Stimulated activated CD4-positive, alpha-beta T cell treated with anti-CD3 and anti-CD28 coated beads, Interleukin-4, amount 100 ng/mL, for 48 hours (primary cell): ENCODE measurements at places on chromosomes 3 and 15.

DNA sequence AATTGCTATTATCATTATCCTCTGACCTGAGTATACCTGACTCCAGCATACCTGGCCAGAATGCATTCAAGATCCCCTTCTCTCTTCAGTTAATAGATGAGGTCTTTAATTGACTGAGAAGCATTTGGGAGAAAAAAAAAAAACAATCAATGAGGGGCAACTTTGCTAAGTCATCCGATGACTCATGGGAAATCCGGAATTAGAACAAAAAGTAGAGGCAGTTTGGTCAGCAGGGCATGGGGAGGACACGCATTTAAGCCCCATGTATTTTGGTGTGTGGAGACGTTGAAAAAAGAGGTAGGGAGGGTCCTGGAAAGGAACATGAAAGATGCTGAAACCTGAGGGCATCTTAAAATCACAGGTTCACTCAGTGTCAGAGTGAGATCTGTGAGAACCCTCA lies 256.2 kb downstream of the RORA start:
- DNase-seq = no peak

DNA sequence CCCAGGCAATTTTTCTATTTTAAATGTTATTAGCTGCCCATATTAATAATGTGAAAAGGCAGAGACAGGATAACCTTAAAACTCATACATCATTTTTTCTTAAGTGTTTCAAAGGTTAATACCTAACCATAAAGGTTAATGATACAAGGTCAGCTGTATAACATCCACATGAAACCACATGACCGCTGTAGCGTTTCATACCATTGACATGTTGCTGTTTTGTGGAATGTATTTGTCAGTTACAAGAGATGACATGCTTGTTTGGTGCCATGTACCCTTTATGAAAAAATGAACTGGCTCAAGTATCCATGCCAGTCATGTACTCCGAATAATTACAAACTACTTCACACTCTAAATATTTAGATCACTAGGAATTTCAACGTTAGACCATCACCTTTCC lies 207.4 kb downstream of the FMN1 start:
- DNase-seq = no peak

GRCh38 chr3:50632450-50632849 lies 15.5 kb downstream of the MAPKAPK3 start:
- DNase-seq = no peak

DNA sequence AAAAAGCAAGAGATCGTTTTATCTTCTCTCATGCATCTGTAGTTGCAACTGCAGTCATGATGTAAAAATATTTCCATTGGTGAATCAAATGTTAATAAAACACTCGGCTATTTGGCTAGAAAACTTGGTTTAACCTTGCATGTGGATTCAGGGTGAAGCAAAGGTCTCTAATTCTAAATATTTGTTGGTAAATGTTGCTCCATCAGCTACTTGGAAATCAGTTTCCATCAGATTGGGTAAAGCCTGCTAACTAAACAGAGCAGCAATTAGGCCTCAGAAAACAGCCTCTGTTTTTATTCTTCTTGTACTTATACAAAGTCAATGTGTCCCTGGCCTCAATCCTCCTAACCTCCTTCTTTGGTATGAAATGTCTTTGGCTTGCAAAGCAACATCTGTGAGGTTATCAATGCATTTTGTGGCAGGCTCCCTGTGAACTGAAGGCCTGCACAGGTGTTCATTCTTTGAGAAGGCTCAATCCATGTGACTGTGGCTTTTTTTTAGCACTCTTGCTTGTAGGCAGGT lies 312.3 kb downstream of the WDR72 start:
- DNase-seq = no peak

GRCh38 chr3:128500556-128500955 lies 7.6 kb upstream of the GATA2 start:
- no peak for DNase-seq

DNA sequence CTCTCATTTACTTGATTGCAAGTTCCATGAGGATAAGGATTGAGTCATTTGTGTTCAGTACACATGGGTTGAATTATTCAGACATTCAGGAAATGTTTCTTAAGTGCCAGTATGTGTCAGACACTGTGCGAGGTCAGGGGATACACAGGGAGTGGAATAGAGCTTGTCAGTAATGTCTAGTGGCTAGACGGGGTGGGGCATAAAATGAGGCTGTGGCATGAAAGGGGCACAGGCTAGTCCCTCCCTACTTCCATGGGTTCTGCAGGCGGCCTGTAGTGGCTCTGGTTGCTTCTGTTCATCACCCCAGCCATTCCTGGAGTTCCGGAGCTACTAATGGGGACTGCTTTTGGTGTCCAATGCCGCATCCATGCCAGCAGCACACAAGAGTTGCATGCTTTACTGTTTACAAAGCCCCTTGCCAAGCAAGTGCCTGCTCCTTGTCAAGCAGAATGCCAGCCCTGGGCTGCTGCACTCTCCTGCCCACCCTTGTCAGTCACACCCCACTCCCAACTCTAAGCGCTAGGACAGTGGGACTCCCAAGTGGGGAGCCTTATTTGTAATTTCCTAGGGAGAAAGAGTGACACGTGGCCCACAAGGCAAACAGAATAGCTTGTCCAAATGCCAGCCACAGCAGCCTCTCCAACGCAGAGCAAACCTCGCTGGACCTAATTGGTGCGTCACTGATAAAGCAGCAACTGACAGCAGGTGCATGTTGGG lies 70.8 kb downstream of the RAB11A start:
- DNase-seq = no peak

DNA sequence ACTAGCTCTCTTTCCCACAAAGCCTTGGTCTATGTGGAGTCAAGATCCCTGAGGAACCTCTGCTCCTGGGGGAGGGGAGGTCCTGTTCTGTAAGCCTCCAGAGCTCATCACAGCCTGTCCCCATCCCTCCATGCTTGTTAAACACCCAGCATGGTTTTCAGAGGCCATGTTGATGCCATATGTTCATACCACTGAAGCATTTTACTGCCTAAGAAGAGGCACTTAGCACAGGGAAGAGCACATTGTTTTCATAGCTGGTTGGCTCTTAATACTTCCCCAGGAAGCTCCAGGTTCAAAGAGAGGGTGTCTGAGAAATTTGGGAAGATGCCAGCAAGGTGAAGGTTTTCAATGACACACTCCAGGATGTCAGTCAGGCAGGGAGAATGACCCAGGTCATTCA lies 25.6 kb downstream of the CPNE4 start:
- DNase-seq = no peak

GRCh38 chr3:171936191-171936841 lies 93.2 kb downstream of the TMEM212 start:
- DNase-seq = no peak

DNA sequence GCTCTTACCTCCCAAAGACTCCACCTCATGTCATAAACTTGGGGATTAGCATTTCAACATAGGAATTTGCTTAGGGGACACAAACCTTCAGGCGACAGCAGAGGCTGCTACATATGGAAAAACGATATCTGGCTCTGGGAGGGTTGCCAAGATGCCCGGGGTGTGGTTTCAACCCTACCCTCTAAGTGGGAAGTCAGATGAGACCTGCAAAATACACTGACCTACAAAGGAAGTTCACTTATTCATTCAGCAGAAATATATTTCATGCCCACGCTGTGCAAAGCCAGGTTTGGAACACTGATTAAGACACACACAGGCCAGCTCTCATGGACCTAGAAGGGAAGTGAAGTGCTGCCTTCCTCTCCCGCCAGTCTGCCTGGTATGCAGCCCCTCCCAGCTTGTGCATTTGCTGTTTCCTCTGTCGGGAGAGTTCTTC lies 239.3 kb downstream of the FEZF2 start:
- DNase-seq = no peak

DNA sequence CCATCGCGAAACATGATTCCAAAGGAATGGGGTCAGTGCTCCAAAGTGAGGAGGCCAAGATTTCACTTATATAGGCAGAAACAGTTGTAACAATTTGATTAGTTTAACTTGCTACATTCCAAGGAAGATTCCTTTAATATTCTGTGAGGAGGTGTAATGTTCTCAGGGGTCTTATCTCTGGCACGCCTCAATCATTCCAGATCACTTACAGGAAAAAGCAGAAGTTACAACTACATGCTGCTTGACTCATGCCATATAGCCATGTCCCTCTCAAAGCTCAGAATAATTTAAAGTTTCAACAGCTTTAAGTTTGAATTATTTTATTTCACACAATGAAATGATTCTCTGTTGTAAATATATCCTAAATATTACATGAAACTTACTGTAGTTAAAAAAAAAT lies 3.5 kb upstream of the FYTTD1 start:
- no peak for DNase-seq

- DNase-seq = no peak
Measured at GRCh38 chr3:41131224-41131623, 68.1 kb upstream of the CTNNB1 start.

- DNase-seq = no peak
Measured at GRCh38 chr3:58573640-58574039, 3.6 kb downstream of the FAM107A start.

GRCh38 chr3:632571-633170 lies 436.1 kb downstream of the CHL1 start:
- DNase-seq = peak; percentile 29

- peak; percentile 30 for DNase-seq
Measured at GRCh38 chr3:151171145-151171757, 31.8 kb downstream of the GPR171 start.

- DNase-seq = no peak
Measured at GRCh38 chr15:96365781-96366525, 35.5 kb downstream of the NR2F2 start.
